Suppressor macrophage treated with lipopolysaccharide for 1 hour (primary cell): ENCODE measurements at places on chromosomes 11 and 22.

GRCh38 chr22:43827003-43827735 lies 15.1 kb upstream of the EFCAB6 start:
- no peak for DNase-seq

DNA sequence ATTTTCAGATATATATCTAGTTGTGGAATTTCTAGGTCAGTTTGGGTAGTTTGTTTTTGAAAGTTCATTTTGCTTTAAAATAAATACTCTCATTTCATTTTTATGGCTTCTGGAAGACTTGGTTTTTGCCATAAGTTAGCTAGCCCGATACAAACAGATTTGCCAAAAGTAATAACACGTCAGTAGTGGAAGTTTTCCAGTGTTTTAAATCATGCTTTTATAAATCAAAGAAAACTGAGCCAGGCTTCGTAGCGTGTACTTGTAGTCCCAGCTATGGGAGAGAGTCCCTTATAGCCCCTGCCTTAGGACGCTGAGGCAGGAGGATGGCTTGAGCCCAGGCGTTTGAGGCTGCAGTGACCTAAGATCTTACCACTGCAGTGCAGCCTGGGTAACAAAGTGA lies 21.7 kb upstream of the MICALL1 start:
- DNase-seq: no peak

- no peak for DNase-seq
Observed at GRCh38 chr22:31337178-31337577, 9.0 kb downstream of the PATZ1 start.

DNA sequence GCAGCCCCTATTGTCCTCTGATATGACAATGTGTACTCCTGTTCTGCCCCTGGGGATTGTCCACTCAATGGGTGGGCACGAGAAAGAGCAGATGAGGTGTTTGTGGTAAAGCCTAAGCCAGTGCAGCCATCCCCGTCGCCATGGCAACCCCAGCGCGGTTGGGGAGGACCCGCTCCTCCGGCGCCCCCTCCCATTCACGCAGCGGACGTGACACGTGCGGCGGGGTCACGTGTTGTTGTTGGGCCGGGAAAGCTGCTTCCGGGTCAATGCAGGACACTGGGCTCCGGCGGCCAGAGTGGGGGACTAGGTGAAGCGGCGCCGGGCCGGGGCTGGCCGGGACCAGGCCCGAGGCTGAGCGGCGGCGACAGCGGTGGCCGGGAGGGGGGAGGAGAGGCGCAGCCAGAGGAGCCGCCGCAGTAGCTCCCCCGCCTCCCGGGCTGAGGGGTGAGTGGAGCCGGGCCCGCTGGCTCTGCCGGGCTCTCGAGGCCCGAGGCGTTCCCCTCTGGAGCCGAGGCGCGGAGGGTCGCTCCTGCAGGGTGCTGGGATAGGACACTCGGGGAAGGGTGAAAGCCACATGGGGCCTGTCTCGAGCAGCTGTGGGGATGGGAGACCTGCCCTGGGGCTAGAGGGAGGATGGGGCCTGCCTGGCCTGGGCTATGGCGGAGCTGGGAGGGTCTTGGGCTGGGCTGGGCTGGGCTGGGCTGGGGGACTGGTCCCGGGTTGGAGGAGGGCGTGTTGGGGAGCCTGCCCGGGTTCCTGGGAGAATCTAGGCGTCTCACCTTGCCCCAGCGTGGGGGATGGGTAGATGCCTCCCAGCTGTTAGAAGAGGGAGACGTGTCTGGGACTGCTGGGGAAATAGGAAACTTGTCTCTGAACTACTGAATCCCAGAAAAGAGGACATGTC lies at the start of gene TBCEL:
Gene TBCEL, plus strand, starts transcription at position 255 of the 904 bp plus-strand sequence. CDS start 21,589 bp downstream, outside the sequence.
- peak; percentile 78 for DNase-seq
